Stimulated activated CD8-positive, alpha-beta memory T cell treated with anti-CD3 and anti-CD28 coated beads, Interleukin-4, amount 100 ng/mL, for 4 hours (primary cell): ENCODE measurements at places on chromosomes 6 and 20.

- no peak for DNase-seq
Measured at GRCh38 chr6:39934131-39934757, at the start of gene MOCS1. Gene MOCS1, minus strand, starts transcription at chr6:39934462. Its CDS starts 45 bp downstream, at chr6:39934417.

GRCh38 chr6:4606016-4606415, 170.2 kb upstream of the CDYL start:
- DNase-seq = no peak

- no peak for DNase-seq
Measured at GRCh38 chr6:15518057-15518456, 144.8 kb downstream of the DTNBP1 start.

DNA sequence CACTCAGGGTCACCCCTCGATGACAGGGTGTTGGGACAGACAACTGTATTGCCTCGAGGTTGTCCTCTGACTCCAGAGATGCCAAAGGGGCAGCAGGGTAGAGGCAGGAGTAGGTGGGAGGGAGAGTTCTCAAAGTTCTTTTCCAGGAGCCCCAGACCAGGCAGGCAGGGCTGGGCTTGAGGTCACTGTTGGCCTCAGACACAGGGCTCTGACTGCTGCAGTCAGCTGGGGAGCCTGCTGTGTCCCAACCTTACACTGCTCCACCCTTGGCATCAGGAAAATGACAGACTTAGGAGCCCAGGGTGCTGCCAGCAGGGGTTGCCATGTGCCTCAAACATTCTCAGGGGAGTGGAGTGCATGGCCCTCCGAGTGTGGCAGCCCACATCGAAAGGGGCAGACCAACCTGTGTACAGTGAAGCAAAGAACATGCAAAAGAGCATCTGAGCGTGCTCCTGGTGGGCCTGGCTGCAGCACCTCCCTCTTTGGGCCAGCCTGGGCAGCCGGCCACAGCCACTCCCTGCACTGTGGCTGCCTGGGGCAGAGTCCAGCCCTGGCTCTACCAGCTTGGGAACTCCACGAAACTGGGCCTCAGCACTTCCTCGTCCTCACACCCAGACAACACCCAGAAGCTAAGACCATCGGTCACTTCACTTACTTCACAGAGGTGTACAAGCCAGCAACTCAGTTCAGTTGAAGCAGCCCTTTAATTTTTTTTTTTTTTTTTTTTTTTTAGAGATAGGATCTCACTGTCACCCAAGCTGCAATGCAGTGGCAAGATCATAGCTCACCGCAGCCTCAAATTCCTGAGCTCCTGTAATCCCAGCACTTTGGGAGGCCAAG, 24.0 kb downstream of the C6orf132 start:
- DNase-seq = no peak

DNA sequence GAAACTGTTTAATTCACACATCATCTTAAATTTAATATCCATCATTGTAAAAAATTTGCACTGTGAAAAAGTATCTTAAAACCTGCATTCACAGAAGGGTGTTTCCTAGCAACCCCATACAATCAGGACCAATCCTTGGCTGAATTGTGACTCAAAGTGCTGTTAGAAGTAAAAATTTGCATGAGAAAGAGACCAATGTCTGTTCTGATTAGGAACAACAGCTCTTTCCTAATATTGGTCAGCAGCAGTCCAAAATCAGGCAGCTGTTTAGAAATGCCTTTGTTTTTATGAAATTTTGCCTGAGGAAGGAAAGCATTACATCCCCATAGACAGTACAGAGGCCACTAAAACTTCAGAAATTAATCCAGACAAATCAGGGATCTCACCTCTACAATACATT, 987.0 kb downstream of the HACE1 start:
- DNase-seq = no peak

GRCh38 chr20:16844406-16844805, 96.2 kb downstream of the OTOR start:
- no peak for DNase-seq

GRCh38 chr20:60999250-60999649, 252.8 kb upstream of the CDH4 start:
- no peak for DNase-seq

DNA sequence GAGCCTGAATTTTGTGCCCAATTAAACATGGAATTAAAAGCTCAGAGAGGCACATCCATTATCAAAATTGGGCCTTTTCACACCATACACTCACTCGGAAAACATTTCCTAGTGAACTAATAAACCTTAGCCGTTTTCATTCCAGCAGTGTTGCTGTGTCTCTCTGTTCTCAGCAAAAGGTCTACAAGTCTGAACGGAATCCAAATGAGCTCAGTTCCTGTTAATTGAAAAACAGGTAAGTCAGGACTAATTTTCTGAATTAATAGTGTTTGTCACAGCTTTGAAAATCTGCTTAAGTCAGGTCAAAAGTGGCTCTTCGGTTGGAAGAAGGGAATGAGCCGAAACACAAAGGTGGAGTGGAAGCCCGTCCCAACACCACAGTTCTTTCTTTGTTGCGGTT, 163.3 kb upstream of the RALGAPA2 start:
- no peak for DNase-seq

- no peak for DNase-seq
Measured at GRCh38 chr6:160070427-160070826, 51.2 kb upstream of the SLC22A1 start.

GRCh38 chr6:153024709-153025017, 22.2 kb upstream of the MTRF1L start:
- DNase-seq = no peak

DNA sequence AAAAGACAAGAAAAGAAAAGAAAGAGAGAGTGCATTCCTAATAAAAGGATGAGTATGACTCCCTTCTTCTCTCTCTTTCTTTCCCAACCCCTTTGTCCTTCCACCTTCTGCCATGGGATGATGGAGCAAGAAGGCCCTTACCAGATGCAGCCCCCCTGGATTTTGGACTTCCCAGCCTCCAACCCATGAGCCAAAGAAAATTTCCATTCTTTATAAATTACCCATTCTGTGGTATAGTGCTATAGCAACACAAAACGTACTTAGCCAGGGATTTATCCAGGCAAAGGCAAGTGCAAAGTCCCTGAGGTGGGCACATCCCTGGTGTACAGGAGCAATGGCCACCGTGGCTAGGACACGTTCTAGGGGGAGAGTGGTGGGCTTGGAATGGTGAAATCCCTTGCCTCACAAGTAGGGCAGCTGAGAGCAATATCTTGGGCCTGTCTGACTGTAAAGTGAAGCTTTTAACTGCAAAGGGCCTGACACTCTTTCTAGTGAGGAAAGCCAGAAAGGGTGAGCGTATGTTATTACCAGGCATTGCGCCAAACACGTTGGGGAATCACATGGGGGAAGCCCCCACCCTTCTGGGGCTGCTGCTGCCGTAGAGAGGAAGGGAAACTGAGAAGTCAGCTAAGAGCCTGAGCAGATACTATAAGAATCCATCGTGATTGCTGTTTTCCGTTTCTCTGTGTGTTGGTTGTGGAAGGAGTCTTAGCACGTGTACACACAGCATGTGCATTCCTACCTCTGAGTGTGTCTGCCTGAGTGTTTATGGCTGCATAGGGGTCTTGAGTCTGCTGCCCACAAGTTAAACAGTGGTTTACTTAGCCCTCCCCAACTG, 50.7 kb upstream of the SIRPA start:
- no peak for DNase-seq

- DNase-seq = no peak
Measured at GRCh38 chr6:123022975-123023374, 26.9 kb downstream of the CLVS2 start.

- DNase-seq = no peak
Measured at GRCh38 chr6:17397764-17398194, 4.4 kb downstream of the CAP2 start.

DNA sequence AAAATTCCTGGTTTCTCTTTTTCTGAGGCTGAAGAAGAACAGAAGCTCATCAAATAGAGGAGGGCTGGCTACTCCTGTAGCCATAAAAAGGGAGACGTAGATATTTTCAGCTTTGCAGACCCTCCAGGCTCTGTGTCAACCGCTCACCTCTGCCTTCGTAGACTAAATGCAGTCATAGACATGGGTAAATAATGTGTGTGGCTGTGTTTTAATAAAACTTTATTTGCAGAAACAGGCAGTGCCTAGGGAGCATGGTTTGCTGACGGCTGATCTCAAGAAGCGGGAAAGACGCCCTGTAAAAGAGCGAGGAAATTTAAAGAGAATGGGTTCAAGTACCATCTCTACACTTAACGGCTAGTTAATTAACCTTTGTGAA, 171.8 kb downstream of the BCAS1 start:
- DNase-seq = no peak

DNA sequence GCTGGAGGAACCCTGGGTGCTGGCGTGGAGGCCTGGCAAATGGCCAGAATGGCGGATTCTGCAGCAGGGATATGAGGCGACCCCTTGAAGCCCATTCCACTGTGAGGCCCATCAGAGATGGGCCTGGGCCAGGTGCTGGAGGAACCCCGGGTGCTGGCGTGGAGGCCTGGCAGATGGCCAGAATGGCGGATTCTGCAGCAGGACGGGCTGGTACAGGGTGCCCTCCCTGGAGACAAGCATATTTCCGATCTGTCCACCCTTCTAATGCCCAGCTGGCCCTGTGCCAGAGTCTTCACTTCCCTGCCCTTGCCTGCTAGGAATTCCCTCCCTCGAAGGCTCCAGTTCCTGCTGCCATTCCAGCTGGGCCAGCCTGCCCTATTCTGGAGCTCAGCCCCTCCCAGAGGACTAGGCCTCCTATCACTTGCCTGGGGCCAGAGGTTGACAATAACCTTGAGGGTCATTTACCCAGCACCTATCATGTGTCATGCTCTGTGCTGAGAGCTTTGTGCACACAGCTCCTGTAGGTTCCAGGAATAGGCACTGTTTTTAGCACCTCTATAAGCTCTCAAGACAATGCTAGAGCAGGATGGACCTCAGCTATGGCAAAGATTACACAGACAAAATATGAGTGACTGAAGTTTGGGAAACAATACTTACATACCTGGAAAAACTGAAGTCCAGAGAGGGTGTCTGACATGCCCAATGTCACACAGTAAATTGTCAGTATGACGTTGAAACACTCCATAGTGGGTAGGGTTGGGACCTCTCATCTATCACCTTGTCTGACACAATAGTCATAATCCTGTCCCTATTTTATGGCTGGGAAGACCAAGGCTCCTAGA, 21.4 kb downstream of the SUN5 start:
- DNase-seq = no peak

GRCh38 chr6:13420269-13420668, 67.1 kb downstream of the GFOD1 start:
- DNase-seq = no peak

DNA sequence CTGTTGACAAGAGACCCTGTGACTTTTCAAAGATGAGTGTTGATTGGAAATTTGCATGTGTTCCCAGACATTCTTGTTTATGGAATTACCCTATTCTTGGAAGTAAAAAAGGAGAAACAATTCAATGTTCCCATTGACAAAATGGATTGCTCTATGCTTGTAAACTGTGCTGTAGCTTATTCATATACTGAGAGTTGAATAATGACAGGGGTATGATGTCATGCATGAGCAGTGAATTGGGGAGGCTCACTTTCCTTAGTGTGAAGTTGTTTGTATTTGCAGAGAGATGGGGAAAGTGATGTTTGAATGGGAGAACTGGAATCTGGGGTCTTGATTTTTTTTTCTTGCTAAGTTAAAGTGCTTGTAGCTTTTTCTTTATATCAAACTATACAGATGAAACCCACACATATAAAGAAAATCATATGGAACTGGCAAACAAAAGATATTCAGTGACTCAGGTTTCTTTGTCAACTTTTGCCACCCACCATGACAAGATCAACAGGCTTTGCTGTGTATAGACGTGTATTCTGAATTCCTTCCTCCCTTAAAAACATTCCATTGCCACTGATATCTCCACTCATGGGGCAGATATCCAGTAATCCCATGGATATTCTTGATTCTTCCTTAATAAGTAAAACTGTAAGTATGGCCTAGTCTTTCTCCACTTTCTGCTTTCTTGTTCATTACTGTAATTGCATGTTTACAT, 97.8 kb upstream of the JAG1 start:
- no peak for DNase-seq

- no peak for DNase-seq
Measured at GRCh38 chr20:46011631-46012482, 3.1 kb downstream of the MMP9 start.

DNA sequence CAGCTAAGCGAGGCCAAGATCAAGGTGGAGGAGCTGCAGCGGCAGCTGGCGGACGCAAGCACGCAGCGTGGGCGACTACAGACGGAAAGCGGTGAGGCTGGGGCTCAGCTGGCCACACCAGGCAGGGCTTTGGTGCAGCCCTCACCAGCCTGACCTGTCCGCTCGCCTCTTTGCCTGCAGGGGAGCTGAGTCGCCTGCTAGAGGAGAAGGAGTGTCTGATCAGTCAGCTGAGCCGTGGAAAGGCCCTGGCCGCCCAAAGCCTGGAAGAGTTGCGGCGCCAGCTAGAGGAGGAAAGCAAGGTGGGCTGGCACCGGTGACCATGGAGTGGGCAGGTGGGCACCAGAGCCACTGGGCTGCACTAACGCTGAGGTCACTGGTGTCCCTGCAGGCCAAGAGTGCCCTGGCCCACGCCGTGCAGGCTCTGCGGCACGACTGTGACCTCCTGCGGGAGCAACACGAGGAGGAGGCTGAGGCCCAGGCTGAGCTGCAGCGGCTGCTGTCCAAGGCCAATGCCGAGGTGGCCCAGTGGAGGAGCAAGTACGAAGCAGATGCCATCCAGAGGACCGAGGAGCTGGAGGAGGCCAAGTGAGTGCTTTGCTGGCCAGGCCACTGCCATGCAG, 42.8 kb downstream of the MYH7B start:
- DNase-seq = no peak

DNA sequence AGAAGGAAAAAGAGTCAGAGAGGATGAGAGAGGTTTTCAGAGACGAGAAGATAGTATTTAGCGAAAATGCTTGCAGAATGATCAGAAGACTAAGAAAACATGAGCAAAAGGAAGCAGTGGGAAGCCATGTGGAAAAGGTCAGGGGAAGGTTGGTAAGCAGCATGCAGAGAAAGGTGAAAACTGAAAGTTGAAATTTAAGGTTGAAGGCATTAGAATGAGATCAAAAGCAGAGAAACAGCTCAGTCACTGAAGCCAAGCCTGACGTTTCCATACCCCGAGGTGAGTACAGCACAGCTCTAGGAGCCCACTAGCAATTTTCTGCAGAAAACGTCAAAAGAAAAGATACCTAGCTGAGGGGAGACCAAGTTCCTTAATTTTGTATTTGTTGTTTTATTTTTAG, 19.1 kb upstream of the TFB1M start:
- no peak for DNase-seq

DNA sequence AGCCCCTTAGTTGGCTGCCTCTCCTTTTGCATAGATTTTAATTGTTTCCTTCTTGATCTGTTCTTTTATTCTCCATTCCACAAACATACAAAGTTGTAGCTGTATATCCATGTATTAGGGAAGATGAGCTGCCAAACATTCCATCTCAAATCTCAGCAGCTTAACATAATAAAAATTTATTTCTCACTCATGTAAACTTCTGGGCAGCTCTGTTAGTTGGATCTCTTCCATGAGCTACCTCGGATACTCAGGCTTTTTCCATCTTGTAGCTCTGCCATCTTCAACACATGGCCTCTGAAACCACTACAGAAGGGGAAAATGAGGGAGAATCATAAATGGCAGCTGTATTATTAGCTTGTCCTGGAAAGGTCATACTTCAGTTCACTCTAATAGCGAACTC, 149.4 kb upstream of the BMP2 start:
- no peak for DNase-seq

- no peak for DNase-seq
Measured at GRCh38 chr20:10537850-10538480, 102.9 kb downstream of the SLX4IP start.

GRCh38 chr6:166112580-166112979, 55.1 kb downstream of the TBXT start:
- no peak for DNase-seq

- DNase-seq = no peak
Measured at GRCh38 chr6:36793913-36794712, 45.1 kb downstream of the CPNE5 start.

GRCh38 chr20:23235173-23236027, 115.2 kb upstream of the NXT1 start:
- no peak for DNase-seq
